Cardiac septum (tissue), 1 donor: ENCODE measurements at places on chromosomes 11 and 22. TPM values are rescaled to one million over a fixed set of nuclear protein-coding genes. Genes with fewer than 3 reads are reported as not detected.

Gene C11orf65
- total RNA-seq = 0.62 TPM

Gene EEF1G
- 735 TPM for total RNA-seq

Gene B3GAT1
- total RNA-seq = 0.27 TPM

- no peak for DNase-seq
Measured at GRCh38 chr22:37404091-37404490, 23.2 kb downstream of the ELFN2 start.

GRCh38 chr11:70829134-70829885 lies 423.1 kb downstream of the SHANK2 start:
- DNase-seq = no peak

DNA sequence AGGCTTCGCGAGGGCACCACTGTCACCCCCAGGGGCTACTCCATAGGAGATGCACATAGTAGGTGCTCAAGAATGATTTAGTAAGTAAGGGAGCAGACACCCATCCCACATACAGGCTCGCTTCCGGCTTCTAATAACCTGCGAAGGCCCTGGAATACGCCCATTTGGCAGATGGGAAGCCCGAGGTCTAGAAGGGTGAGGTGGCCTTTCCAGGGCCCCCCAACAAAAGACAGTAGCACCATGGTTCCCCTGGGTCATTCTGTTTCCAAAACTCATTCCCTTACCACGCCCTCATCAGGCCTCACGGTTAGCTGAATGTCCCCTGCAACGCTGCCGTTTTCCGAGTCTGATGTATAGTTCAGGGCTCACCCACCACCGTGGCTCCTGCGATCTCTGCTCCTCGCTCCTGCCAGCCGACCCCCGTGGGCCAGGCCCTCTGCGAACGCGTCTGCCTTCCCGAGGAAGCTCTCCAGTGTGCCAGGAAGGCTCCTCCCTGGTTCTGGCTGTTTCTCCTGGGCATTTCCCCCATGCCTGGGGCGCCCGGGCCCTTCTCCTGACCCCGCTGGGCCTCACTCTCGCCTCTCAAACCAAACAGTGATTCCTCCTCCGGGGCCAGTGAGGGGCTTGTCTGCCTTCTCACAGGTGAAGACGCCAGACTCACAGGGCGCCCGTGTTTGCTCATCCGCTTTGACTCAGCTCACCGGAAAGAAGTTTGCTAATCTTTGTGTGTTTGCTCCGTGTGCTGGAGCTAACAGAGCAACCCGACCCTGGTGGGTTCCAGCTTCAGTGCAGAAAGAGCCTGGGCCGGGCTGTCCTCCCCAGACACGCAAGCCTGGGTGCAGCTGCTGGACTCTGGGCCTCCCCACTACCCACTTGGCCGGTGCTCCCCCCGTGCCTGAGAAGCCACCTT lies 86.6 kb downstream of the RTL6 start:
- DNase-seq = peak; percentile 70

DNA sequence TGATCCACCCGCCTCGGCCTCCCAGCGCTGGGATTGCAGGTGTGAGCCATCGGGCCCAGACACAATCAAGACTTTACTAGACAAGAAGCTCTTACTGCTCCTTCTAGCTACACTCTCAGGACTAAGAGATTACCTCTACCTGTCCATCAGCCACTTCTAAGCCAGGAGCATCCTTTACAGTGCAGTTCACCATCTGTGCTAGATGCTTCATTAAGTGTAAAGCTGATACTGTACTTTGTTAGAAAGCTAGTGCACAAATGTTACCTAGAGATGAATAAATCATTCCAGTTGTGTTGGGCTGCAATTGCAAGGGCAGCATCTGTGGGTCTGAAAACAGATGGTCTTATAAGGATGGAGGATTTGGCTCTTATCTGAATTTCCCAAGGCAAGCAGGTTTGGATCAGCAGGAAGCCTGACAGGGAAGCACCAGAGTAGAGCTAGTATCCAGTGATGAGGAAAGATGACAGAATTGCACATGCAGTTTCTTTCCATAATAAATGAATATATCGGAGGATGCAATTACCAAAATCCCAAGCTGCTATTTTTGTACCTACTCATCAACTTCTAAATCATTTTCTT lies 58.3 kb downstream of the FAM168A start:
- no peak for DNase-seq

DNA sequence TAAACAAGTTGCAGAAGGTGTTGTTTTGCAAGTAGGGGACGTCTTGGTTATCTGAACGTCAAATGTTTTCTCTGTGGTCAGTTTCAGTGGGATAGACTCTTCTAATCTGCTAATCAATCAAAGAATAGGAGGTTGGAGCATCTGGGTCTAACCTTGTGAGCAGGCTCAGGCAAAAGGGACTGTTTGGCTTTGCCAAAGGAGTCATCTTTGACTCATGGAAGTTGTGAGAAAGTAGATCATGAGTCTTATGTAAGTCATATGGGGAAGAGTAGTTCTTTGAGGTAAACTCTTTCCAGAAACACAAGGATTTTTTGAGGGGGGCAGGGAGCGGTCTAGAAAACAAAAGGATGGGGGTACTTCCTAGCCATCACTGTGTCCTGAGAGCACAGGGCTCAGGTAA lies 27.1 kb upstream of the TOP3B start:
- DNase-seq = no peak

DNA sequence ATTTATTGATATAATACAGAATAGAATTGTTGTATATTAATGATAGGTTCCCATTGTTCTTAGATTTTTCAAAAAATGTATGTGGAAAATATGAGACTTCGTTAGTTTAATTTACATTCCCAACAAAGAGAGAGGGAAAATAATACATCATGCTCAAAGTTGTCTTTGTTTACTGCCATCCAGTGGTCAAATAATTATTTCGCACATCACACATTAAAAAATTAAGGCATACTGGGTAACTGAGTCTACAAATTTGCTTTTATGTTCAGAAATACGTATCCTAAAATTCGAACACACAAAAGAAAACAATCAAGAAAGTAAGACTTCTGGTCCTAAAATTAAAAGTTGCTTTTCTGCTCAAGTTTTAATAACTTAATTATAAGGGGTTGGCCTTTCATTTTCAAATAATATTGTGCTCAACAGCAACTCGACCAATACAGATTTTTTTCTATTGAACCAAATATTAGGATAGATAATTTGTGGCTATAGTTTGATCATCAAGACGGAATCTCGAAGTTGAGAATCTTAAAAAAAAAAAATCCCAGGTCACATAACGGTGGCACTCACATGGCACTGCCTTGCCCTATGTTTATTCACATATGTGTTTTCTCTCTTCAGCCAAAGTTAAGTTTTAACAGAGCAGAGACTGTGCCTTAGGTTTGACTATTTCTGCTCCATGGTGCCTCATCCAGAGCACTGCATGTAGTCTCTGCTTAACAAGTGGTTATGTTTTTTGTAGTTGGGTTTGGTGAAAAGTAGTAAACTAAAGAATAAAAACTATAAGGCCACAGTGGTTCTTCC lies 12.3 kb downstream of the PDGFD start:
- DNase-seq = no peak

GRCh38 chr11:3203221-3204043 lies 15.2 kb downstream of the MRGPRG start:
- peak; percentile 58 for DNase-seq

DNA sequence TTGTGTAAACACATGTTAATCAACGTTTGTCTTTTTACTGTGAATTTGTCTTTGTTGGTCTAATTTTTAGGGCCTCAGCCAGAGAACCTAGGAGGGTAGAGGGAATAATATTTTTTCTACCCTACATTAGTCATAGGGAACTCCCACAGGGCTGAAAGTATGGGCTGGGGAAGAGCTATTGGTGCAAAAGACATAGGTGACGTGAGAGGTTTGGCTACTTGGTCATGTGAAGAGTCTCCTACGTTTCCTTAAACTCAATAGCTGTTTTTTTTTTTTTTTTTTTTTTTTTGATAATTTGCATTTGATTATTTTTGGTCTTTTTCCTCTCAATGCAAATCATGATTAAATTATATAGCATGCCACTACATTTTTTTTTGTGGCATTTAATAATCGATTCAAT lies 15.9 kb upstream of the MMP7 start:
- DNase-seq = no peak
